Colonic mucosa (tissue), 4 donors: ENCODE measurements at places on chromosomes 4 and X. TPM values are rescaled to one million over a fixed set of nuclear protein-coding genes. Genes with fewer than 3 reads are reported as not detected.

- no peak for DNase-seq
Measured at GRCh38 chr4:7540206-7540605, 105.5 kb upstream of the PSAPL1 start.

DNA sequence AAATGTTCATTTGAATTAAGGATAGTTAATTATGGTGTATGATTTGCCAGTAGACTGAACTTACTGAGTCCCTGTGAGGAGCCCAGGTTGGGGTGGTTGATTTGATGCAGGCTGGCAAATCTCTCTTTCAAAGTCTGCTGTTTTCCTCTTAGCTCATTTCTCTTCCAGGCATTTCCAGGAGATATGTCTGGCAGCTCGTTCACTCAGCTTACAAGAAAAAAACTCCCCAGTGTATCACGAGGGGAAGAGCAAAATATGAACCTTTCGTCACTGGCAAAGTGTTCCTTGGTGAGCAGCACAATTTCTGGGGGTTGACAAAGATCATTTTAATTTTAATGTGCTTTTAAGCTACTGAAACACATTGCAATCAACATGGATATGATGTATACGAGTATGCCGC is 244.2 kb downstream of the CBLL2 start:
- DNase-seq: no peak

- DNase-seq: no peak
Measured at GRCh38 chr4:114015444-114015899, 36.0 kb upstream of the ARSJ start.

The TRIM60 gene
- total RNA-seq: not detected

DNA sequence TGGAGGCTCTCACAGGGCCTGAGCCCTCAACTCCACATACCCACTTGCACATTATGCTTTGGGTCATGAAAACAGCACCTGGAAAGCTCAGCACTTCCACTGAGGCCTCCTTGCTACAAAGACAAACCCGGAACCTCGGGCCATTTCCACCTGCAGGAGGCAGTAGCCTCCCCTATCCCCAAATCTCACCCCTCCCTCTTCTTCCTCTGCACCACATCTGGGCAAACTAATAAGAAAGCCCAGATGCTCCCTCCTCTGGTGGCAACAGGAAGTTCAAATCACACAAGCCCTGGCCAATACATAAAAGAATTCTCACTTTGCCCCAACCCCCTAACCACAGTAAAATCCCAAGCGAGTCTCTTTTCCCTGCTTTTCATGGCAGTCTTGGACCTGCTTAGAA is 136.4 kb downstream of the MAPK10 start:
- no peak for DNase-seq
